ENCODE measurements at places on chromosomes 3 and 15.

DNA sequence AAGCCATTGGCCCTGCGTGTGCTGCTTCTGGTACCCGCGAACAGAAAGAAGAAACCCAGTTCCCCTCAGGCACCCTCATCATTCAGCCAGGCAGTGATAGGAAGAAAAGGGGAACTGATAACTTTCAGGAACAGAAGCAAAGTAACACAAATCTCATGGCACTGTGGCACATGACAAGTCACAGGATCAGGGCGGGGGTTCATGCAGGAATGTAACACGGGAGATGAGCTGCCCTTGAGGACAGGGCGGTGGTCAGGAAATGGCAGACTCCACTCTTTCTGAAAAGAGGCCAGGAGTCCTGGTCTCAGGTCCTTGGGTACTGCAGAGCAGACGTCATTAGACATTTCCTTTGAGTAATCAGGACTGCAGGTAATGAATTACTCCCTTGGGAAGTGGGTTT is 95.5 kb downstream of the CCNL1 start:
- DNase-seq: peak; percentile 67

GRCh38 chr3:22491344-22491743 is 711.8 kb upstream of the UBE2E2 start:
- DNase-seq: no peak

GRCh38 chr3:52606373-52607085 is 70.1 kb downstream of the UQCC5 start:
- no peak for DNase-seq

GRCh38 chr3:46289966-46290365 is 47.7 kb downstream of the CCR3 start:
- no peak for DNase-seq

- no peak for DNase-seq
Measured at GRCh38 chr15:58856086-58856485, 77.4 kb downstream of the SLTM start.

DNA sequence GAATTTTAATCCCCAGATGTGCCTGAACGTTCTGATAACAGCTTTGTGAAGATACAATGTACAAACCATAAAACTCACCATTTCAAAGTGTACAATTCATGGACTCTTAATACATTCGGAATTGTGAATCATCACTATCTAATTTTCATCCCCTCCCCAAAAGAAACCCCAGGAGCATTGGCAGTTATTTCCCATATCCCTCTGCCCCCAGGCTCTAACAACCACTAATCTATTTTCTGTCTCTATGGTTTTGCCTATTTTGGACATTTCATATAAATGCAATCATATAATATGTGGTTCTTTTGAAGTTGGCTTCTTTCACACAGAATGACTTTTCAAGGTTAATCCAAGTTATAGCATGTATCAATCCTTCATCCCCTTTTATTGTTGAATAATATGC is 25.3 kb downstream of the PRICKLE2 start:
- DNase-seq: no peak

GRCh38 chr3:71149959-71150954 is 433.3 kb downstream of the FOXP1 start:
- DNase-seq: peak; percentile 67

DNA sequence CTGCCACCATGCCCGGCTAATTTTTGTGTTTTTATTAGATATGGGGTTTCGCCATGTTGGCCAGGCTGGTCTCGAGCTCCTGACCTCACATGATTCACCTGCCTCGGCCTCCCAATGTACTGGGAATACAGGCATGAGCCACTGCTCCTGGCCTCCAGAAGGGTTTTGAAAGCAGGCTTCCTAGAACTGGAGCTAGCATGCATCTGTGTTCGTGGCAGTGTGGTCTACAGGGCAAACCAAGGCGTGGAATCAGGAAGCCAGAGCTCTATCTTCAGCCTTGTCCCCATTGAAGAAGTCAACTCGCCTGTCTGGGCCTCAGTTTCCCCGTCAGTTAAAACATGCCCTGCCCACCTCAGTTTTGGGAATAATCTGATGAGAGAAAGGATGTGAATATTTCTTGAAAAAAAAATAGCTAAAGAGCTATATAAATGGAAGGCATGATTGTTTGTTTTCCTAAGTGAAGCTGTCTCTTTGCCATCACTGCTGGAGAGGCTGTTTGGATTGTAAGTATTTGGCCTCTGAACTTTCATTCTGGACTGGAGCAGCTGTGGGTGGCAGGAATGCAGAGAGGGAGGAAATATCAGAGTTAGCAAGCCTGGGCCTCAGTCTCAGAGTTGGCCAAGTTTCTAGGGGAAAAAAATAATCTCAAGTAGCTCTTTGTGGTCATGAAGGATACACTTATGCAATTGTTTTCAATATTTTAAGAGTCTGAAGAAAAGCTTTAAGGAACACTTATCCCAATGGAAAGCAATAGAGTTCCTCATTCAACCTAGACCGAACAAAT is 36.5 kb upstream of the UACA start:
- DNase-seq: no peak
